ENCODE measurements at places on chromosomes 12 and 14. TPM values are rescaled to one million over a fixed set of nuclear protein-coding genes. Genes with fewer than 3 reads are reported as not detected.
A peak's percentile ranks its signal among the peaks of the same experiment; 100 is the strongest.

DNA sequence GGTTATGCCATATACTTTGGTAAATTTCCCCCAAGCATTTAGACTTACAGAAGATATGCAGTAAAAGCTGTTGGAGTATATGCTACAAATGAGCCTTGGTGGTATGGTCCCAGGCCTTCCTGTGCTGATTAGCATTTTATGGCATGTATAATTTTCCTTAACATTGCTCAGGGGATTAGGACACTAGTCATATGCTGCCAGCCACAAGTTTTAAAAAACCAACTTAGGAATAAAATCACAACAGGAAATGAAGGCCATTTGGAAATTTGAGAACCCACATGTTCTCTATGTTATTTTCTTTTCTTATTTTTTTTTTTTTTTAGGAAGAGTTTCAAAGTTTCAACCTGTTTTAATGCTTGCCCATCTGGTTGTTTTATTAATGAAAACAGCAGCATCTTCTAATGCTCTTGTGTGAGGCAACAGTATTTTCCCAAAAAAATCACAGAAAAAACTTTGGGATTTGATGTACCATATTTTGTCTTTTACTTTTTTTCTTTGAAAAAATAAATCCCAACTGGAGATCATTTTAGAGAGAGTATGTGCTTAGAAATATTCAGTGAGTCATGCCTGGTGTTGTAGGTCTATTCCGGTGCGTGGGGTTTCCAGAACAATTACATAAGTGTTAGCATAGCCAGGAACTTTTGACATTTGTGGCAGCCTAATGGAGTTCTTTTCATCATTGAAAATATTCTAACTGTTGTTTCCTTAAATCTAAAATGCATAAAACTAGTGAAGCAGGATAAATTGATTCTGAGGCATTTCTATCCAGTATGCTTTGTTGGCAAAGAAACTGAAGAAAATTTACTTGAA, 21.7 kb upstream of the DUSP6 start:
- DNase-seq = peak; percentile 94

- no peak for DNase-seq
Observed at GRCh38 chr14:94392510-94392935, 4.1 kb upstream of the SERPINA1 start.

DNA sequence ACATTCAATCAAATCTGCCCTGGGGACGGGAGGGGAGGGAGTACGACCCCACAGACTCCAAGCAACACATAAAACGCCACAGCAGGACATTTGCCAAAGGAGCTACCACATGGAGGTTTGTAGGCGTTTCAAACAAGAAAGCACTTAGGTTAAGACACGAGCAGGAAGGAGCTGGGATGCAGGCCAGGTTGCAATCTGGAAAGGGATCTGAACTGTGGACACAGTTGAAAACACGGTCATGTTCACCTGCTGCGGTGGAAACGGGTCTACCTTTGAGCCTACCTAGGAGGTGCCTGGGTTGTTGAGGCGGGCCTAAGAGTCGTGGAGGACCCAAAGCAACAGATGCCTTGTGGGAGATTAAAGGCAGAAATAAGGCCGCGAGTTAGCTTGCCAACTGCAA, 18.4 kb downstream of the PRKAB1 start:
- DNase-seq = no peak

DNA sequence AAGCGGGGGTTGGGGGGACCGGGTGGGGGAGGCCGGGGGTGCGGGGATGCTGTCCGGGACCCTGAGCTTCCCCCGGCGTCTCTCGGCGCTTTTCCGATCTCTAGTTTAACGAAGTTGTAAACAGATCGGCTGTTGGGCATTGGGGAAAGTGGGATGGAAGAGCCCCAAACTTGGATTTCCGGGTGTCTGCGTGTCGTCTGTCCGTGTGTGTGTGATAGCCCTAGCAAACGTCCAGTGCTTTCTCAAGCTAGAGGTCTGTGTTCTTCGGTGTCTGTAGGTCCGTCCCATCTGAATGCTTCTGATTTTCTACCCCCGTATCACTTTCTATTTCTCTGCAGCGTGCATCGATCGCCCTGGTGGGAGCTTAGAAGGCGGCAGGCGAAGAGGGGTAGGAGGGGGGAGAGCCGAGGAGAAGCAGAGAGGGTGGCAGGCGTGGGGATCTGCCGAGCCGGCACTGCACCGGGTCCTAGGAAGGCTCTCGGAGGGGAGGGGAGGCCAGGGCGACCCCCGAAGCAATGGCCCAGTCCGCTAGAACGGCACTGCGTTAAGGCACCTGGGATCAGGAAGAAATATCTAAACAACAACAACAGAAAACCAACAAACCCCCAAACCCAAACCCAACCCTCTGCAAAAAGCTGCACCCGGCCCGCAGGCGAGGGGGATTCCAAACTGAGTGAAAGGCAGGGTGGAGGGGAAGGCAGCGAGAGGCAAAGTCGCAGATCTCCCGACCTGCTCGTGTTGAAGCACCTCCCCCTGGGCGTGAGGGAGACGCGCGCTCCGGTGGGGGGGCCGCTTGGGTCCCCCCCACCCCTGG, 1.0 kb downstream of the KCNA1 start:
- no peak for DNase-seq

Gene KLRB1
- not detected for total RNA-seq

GRCh38 chr12:48979602-48980388, 1.7 kb downstream of the WNT1 start:
- no peak for DNase-seq

DNA sequence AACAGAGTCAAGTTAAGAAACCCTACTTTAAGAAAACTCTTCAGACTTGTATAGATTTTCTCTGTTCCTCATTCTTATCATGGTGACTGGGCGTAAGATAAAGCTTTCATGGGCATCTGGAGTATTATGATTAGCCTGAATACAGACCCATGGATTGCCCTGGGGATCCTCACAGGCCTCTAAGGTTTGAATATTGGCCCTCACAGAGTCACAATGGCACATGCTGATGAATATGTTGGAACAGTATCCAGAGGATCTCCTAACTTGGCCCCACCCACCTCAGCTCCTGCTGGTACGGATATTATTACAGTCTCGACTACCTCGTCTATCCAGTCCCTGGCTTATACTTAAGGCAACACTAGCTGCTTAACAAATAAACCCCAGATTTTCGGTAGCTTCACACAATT, 8.1 kb downstream of the OSBPL8 start:
- DNase-seq = no peak

DNA sequence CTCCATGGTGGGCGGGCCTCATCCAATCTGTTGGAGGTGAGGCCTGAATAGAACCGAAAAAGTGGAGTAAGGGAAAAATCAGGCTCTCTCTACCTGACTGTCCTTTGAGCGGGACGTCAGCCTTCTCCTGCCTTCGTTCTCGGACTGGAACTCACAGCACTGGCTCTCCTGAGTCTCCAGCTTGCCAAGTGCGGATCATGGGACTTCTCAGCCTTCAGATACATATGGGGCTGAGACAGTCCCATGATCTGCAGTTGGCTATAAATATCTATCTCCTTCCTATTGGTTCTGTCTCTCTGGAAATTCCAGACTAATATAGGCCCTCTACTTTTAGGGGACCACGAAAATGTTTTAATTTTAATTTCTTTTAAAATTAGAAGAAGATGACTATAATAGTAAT, 29.7 kb upstream of the PLEK2 start:
- no peak for DNase-seq

Gene ADCY6
- 35.7 TPM for total RNA-seq

Gene RNASE8
- not detected for total RNA-seq

Gene LALBA
- total RNA-seq = not detected

- no peak for DNase-seq
Observed at GRCh38 chr12:108840605-108841332, 16.6 kb downstream of the SSH1 start.

GRCh38 chr12:122894193-122895121, 1.5 kb downstream of the VPS37B start:
- no peak for DNase-seq

Gene CLEC4A
- total RNA-seq = not detected

Gene OTOGL
- 0.26 TPM for total RNA-seq

DNA sequence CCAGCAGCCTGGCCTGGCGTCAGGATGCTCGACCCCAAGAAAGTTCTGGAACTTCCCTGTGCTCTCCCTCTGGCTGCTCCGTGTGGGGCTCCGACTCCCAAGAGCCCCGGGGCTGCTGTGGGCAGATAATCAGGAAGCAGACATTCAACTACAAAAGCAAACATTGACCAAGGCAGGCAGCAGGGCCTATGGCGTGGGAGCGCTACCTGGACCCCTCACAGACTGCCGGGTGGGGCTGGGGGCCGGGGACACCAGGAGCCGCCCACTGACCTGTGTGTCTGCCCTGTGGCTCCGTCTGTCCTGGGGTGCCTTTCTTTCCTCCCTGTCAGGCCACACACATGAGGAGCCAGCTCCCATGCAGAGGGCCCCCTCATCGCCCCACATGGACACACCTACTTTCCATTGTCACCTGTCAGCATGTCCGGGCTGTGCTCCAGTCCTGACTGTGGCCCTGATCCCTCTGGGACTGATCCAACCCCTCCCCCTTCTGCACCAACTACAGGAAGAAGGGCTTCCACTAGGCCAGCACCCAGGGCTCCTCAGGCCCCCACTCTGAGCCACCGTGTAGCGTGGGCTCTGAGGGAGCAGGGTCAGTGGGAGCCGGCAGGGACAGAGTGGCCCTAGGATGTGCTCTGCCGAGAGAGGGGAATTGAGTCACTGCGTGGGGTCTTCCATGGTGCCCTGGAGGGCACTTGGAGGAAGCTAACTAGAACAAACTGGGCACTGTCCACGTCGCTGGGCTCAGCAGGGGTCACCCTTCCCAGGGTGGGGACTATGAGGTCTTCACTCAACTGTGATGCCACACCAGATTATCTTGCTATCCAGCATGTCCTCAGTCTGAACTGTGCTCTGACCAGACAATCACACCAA, 215.4 kb upstream of the C14orf180 start:
- no peak for DNase-seq

DNA sequence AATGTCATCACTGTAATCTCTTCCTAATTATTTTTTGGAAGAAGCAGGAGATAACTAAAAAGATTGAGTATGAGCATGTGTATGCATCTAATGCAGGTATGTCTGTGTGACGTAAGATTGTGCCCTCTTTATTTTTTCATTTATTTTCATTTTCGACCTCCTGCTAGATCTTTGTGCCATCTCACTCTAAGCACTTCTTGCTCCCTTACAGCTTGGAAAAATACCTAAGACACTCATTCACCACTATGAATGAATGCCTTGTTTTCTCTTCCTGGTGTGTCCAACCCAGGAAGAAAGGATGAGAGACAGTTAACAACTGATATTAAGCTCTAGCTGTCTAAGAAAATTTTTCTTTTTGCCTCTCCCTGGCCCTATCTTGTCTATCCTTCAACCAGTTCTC, 76.8 kb upstream of the CISTR start:
- no peak for DNase-seq

GRCh38 chr12:63949902-63950301, 105.4 kb downstream of the SRGAP1 start:
- no peak for DNase-seq

DNA sequence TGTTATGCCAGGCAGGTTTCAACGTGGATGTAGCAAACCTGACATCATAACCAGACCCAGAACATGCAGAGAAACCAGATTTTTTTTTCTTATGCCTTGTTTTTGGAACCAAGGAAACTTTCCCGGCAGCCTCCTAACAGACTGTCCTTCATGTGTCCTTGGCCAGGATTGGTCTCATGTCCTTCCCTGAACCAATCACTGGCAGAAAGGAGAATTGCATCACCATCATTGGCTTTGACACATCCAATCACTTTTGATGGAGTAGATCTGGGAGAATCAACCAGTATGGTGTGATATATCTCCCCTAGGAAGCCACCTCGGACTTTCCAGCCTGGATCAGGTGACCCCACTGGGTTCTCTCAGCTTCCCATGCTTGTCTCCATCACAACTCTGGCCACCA, 25.6 kb upstream of the WSCD2 start:
- DNase-seq = no peak

DNA sequence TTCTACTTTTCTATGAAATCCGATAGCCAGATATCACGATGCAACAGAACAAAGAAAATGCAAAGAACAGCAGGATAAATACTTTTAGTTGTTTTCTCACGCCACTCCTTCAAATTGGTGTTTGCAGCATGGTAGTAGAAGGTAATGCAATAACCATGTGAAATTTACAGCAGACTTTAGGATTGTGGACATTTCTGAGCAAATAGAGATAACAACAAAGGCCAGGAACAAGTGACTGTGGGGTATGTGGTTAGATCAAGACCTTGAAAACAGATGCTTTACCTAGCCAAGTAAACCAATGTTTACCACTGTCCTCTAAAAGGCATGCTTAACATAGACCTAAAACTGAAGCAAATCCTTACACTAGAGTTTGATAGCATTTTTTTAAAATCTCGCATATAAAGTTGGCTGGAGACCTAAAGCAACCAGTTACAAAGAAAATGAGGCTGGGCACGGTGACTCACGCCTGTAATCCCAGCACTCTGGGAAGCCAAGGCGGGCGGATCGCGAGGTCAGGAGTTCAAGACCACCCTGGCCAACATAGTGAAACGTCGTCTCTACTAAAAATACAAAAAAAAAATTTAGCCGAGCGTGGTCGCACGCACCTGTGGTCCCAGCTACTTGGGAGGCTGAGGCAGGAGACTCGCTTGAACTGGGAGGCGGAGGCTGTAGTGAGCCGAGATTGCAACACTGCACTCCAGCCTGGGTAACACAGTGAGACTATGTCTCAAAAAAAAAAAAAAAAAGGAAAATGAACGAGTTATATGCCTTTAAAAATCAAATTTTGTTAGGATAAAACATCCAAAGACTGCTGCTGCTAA, 123.2 kb upstream of the FOXN3 start:
- DNase-seq = no peak

DNA sequence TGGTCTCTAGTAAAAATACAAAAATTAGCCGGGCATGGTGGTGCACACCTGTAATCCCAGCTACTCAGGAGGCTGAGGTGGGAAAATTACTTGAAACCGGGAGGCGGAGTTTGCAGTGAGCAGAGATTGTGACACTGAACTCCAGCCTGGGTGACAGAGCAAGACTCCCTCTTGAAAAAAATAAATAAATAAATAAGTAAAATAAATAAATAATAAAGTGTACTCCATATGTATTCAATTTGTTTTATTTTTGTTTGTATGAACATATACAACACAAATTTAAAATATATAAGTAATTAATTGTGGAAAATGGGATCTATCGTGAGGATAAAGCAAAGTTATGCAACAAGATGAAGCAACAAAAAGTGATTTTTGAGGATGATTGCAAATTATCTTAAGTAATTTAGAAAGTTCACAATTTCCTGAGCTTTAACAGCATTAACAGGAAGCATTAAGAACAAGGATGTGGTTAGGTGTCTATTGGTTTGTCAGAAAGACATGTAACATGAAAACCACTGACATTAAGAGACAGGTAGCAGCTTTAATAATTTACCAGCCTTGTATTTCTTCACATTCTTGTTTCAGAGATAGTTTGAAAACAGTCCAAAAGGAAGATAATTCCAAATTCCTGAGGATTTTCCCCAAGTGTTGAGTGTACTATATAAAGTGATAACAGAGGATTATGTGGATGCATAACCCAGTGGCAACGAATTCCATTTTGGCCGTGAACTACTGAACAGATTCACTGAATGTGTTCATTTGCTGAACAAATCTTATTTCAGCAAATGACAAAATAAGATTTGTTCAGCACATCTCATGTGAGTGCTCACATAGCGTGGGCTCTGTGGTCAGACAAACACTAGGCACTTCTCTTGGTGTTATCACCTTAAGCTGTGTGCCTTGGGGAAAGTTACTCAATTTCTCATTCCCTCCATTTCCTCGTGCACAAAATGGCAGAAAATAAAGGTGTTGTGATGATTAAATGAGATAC, 68.6 kb upstream of the RESF1 start:
- DNase-seq = no peak

Gene FGF23
- under 0.01 TPM for total RNA-seq

Gene GLI1
- total RNA-seq = under 0.01 TPM

GRCh38 chr14:87001333-87001732, 991.6 kb downstream of the GALC start:
- no peak for DNase-seq
